ENCODE measurements at places on chromosomes 11 and 22. TPM values are rescaled to one million over a fixed set of nuclear protein-coding genes. Genes with fewer than 3 reads are reported as not detected.

CCDC88B gene
- 19.9 TPM for total RNA-seq

KRTAP5-6 gene
- not detected for total RNA-seq

SLC22A6 gene
- total RNA-seq = not detected

PKP3 gene
- total RNA-seq = 21.4 TPM

DNA sequence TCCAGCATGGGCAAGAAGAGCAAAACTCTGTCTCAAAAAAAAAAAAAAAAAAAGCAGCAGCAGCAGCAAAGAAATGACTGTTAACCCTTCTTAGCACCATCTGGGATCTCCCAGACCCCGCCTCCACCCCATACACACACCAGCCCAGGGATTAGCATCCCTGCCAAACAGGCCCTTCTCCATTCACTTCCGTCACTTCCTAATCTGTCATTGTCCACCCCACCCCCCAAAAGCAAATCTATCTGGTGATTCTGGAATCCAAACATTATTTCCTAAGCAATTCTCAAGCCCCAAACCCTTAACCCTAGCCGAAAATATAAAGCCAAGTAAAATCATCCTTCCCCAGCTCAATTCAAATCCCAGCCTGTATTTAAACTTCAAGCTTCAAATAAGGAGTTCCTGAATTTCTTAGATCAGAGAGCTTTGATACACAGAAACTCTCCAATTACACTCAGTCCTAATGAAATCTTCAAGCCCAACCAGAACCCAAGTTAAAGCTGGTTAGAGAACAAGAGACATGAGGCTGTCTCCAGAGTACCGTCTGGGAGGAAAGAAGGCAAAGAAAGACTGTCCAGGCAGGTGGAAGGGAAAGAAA is 6.0 kb upstream of the AHNAK start:
- H3K27ac ChIP-seq = peak overlapping the region; percentile 92
- DNase-seq = no peak
- H3K36me3 ChIP-seq = peaks cover 10% of the 10 kb centered on the region
- H3K27me3 ChIP-seq = peaks cover 33% of the 10 kb centered on the region
- H3K4me3 ChIP-seq = peak overlapping the region; percentile 46

- no peaks in the 10 kb centered on the region for H3K36me3 ChIP-seq
- peaks cover under 1% of the 10 kb centered on the region for H3K27me3 ChIP-seq
- no peak for DNase-seq
Observed at GRCh38 chr11:85752201-85752889, 58.6 kb downstream of the SYTL2 start.

GRCh38 chr22:26172389-26172990 is 3.2 kb downstream of the SEZ6L start:
- H3K27me3 ChIP-seq = peaks cover 55% of the 10 kb centered on the region
- no peak overlapping the region for H3K4me3 ChIP-seq
- H3K27ac ChIP-seq = no peak overlapping the region

GRCh38 chr11:123308077-123308476 is 113.0 kb upstream of the CLMP start:
- H3K27me3 ChIP-seq = peaks cover 14% of the 10 kb centered on the region
- H3K27ac ChIP-seq = no peak overlapping the region
- no peak for DNase-seq
- no peaks in the 10 kb centered on the region for H3K36me3 ChIP-seq
- H3K4me3 ChIP-seq = no peak overlapping the region

- H3K4me3 ChIP-seq = no peak overlapping the region
- no peaks in the 10 kb centered on the region for H3K4me1 ChIP-seq
- H3K27me3 ChIP-seq = peaks cover 18% of the 10 kb centered on the region
Observed at GRCh38 chr11:130459521-130459920, 11.1 kb downstream of the ADAMTS15 start.

DNA sequence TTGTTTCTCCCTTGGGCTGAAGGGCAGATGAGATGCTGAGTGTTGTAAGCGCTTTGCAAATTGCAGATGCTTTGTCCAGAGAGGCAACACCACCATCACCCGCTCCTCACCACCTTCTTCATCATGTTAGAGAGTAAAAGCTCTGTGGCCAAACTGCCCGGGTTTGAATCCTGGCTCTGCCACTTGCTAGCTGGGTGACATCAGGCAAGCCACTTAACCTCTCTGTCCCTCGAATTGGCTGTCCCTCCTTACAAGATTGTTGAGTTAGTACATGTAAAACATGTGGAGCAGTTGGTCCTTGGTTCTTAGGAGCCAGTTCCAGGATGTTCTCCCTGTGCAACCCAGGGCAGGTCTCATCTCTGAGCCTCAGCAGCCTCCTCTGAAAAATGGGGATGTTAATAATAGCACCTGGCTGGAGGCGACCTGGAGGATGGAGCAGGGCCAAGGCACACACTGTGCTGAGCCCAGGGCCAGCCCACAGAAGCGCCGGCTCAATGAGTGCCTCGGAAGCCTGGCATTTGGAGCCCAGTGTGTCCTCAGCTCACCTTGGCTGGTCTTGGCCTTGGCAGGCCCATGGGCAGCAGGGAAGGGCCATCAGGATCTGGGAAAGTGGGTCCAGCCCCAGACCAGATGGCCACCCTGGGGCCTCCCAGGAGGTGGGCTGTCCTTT is 10.5 kb downstream of the C11orf86 start:
- H3K4me1 ChIP-seq = peaks cover 27% of the 10 kb centered on the region
- H3K36me3 ChIP-seq = peaks cover 8% of the 10 kb centered on the region
- no peak for DNase-seq
- H3K4me3 ChIP-seq = no peak overlapping the region
- no peak overlapping the region for H3K27ac ChIP-seq

DNA sequence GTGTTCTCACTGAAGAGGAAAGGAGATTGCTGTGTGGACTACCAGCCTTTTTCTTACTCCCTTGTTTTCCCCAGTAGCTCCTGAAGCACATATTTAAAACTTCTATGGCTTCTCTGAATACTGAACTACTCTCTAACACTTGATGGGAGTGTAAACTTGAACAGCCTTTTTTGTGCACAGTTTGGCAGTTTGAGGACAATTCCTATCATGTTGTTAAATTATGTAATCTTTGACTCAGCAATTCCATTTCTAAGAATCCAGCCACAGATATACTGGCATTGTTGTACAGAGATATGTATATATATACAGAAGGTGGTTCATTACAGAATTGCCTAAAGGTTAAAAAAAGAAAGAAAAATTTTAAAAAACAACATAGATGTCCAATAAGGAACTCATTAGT is 47.1 kb upstream of the EED start:
- H3K27ac ChIP-seq = no peak overlapping the region
- H3K27me3 ChIP-seq = peaks cover 8% of the 10 kb centered on the region
- peaks cover 9% of the 10 kb centered on the region for H3K4me1 ChIP-seq
- H3K4me3 ChIP-seq = no peak overlapping the region

DNA sequence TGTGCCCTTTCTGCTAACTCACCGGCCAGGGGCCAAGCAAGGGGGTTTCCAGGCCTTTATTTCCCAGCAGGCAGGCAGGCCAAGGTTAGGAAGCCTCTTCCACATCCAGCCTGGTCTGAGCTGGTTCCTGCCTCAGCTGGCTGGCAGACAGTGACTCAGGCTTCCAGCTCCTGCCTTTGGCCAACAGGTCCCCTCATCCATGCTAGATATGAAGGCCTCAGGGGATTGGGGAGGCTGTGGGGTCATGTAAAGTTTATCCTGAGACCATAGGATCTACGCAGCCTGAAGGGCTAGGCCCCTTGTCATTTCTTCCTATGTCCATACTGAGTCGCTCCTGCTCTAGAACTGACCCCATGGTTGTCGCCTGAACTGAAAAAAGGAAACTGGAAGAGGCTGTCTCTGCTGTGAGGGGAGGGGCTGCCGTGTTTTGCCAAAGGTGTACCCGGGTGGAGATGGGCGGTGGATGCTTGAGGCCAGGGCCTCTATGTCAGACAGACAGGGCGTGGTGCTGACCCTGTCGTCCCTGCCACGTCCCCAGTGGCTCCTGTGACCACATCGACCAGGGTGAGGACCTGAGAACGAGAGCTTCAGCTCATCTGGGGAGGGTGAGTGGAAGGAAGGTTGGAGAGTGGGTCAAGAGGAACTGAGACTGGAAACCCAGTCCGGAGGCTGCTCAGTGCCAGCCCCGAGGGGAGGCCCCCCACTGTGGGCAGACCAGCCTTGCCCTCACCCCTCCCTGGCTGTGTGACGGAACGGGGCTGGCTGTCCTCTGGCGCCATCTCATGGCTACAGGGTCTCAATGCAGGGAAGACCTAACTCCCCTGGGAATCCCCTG is 17.0 kb downstream of the P2RY6 start:
- DNase-seq = peak; percentile 85
- no peaks in the 10 kb centered on the region for H3K36me3 ChIP-seq
- H3K27ac ChIP-seq = no peak overlapping the region
- H3K4me1 ChIP-seq = peaks cover 9% of the 10 kb centered on the region
- H3K27me3 ChIP-seq = peaks cover 9% of the 10 kb centered on the region
- H3K4me3 ChIP-seq = no peak overlapping the region

DNA sequence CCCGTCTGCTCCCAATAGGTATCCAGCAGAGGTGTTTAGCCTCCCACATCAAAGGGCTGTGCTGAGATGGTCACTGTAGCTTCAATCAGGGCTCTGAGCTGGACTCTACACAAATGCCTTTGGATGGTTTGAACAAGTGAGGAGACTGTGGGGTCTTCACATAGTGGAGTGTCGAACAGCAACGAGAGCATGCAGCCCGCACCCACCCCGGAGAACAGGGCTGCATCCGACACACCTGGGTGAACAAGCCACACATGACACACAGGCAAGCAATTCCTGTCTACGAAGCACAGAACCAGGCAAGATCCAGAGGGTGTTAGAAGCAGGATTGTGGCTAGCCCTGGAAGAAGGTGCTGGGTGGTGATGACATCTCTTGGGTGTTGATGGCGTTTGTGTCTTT is 58.0 kb upstream of the FGF3 start:
- no peak overlapping the region for H3K27ac ChIP-seq
- H3K4me1 ChIP-seq = 0 out of 2 replicates have a peak, but pooled peaks cover 2% of the 10 kb centered on the region
- DNase-seq = no peak
- no peak overlapping the region for H3K4me3 ChIP-seq
- H3K36me3 ChIP-seq = no peaks in the 10 kb centered on the region
- no peaks in the 10 kb centered on the region for H3K27me3 ChIP-seq

DNA sequence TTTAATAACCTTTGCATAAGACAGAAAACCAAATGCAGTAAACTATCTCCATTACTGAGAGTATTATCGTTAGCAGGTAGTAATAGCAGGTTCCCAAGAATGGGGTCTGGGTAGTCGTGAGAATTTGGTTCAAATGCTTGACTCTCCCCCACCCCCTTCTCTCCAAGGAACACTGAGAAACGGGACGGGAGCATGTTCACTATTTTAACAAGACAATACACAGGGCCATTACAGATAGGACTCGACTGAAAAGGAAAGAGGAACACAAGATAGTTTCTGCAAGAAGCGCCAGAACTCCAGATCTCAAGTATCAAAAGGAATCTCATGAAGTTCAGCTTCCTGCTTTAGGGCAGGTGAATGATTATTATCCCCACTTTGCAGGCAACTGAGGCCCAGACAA is 27.0 kb downstream of the KMT5B start:
- H3K4me1 ChIP-seq = peaks cover 22% of the 10 kb centered on the region
- peaks cover 35% of the 10 kb centered on the region for H3K36me3 ChIP-seq
- peak overlapping the region; percentile 85 for H3K27ac ChIP-seq
- no peak for DNase-seq
- H3K4me3 ChIP-seq = peak overlapping the region; percentile 37

All from WTC11 (cell line).